Dorsolateral prefrontal cortex (tissue), 122 donors: ENCODE measurements at places on chromosomes 16 and 17. TPM values are rescaled to one million over a fixed set of nuclear protein-coding genes. Genes with fewer than 3 reads are reported as not detected.

ZNF629 gene
- 13.8 TPM for total RNA-seq

UBE2O gene
- total RNA-seq = 92.3 TPM

CCL13 gene
- not detected for total RNA-seq

WNT9B gene
- total RNA-seq = 1.5 TPM

TEKT5 gene
- total RNA-seq = 1.1 TPM

PRKCA gene
- total RNA-seq = 164 TPM

ASGR1 gene
- total RNA-seq = 13.0 TPM

SLC35B1 gene
- 43.2 TPM for total RNA-seq

IL21R gene
- 0.16 TPM for total RNA-seq

KCNJ18 gene
- total RNA-seq = not detected

BCAR1 gene
- 120 TPM for total RNA-seq

EVPLL gene
- not detected for total RNA-seq

ABCC11 gene
- 0.14 TPM for total RNA-seq

UTS2R gene
- 1.8 TPM for total RNA-seq

APPBP2 gene
- total RNA-seq = 44.7 TPM

ITGAD gene
- 0.17 TPM for total RNA-seq

NAGLU gene
- 17.7 TPM for total RNA-seq

TP53TG3C gene
- not detected for total RNA-seq

SLC6A2 gene
- 0.19 TPM for total RNA-seq

CCNF gene
- total RNA-seq = 9.2 TPM

PLD6 gene
- 7.0 TPM for total RNA-seq

SLC12A3 gene
- total RNA-seq = 0.42 TPM

TEDC2 gene
- total RNA-seq = 6.6 TPM

CRISPLD2 gene
- total RNA-seq = 20.8 TPM

TBC1D3C gene
- total RNA-seq = 9.3 TPM

PMP22 gene
- 125 TPM for total RNA-seq

MRPS23 gene
- total RNA-seq = 72.7 TPM

SYCE1L gene
- 1.1 TPM for total RNA-seq

ZNF319 gene
- total RNA-seq = 12.3 TPM

UNC13D gene
- 17.8 TPM for total RNA-seq
